ENCODE measurements at places on chromosomes 2 and 18. TPM values are rescaled to one million over a fixed set of nuclear protein-coding genes. Genes with fewer than 3 reads are reported as not detected.

GRCh38 chr2:127085317-127085681, 21.7 kb downstream of the BIN1 start:
- no peak for DNase-seq

The TTLL4 gene
- total RNA-seq: 104 TPM

GRCh38 chr18:30044496-30044895, 998.0 kb downstream of the DSC3 start:
- DNase-seq: no peak

- no peak for DNase-seq
These were observed 84.9 kb downstream of the CMPK2 start for GRCh38 chr2:6780765-6781274.

DNA sequence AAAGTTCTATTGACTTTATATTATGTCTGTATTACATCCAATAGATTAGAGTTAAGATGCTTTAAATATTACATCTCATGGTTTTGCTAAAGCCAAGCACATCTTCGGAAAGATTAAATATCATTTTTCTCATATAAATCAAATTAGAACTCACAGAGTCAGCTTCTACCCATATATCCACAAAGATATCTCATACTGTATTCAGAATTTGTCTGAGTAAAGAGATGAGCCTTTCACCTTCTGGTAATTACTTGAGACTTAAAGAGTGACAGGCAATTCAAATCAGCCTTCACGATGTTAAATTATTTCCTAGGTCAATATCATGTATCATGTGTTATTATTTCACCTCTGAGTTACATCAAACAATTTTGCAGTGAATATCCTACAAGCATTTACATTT, 13.0 kb downstream of the CCDC178 start:
- DNase-seq: no peak

DNA sequence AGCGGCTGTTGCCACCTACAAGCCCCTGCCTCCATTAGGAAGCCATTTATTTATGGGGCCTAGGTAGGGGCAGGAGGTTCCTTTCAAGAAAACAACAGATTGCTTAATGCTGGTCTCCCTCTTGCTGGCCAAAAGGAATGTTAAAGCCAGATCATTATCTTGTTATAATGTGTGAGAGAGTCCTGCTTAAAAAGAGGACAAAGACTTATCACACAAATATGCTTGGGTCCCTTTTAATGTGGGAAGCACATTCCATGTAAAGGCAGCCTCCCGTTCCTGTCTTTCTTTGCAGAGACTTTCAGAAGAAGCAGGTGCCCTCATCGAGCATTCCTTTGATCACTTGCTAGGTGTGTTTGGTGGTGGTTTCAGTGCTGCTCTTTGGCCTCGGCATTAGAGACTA, 76.4 kb downstream of the AGAP1 start:
- no peak for DNase-seq

GRCh38 chr18:13461936-13462335, 243.4 kb downstream of the LDLRAD4 start:
- peak; percentile 34 for DNase-seq

GRCh38 chr18:72830109-72830508, 37.7 kb downstream of the NETO1 start:
- peak; percentile 91 for DNase-seq

- peak; percentile 93 for DNase-seq
These were observed at the start of gene OTX1 for GRCh38 chr2:63050334-63051041. OTX1 (plus strand) TSS chr2:63050830; CDS start chr2:63052991, 2,161 bp downstream.

- no peak for DNase-seq
These were observed 385.8 kb upstream of the TRIB2 start for GRCh38 chr2:12330916-12331315.

DNA sequence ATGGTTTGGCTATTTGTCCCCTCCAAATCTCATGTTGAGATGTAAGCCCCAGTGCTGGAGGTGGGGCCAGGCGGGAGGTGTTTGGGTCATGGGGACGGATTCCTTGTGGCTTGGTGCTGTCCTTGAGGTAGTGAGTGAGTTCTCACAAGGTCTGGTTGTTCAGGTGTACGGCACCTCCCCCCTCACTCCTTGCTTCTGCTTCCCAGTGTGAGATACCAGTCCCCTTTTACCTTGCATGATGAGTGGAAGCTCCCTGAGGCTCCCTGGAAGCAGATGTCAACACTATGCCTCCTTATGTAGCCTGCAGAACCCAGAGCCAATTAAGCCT, 232.6 kb downstream of the LDLRAD4 start:
- DNase-seq: no peak

DNA sequence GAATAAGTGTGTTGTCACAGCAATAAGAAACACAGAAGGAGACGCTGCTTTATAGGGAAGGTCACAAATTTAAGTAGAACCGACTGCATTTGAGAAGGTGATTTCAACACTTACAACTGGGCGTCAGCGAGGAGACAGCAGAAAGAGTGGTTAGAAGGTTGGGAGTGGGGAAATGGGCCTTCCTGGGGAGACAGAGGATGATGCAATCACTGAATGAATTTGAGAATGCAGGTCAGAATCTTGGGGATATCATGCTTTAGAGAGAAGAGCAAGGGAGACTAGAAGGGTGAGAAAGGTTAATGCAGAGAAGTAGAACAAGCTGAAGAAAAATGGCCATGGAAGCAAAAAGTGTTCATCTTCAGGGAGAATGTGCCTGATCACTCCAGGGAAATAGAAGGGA, 616.1 kb upstream of the FAM98A start:
- no peak for DNase-seq

The LDLRAD4 gene
- total RNA-seq: 15.1 TPM

GRCh38 chr2:10497797-10498251, 49.7 kb upstream of the ODC1 start:
- DNase-seq: no peak

DNA sequence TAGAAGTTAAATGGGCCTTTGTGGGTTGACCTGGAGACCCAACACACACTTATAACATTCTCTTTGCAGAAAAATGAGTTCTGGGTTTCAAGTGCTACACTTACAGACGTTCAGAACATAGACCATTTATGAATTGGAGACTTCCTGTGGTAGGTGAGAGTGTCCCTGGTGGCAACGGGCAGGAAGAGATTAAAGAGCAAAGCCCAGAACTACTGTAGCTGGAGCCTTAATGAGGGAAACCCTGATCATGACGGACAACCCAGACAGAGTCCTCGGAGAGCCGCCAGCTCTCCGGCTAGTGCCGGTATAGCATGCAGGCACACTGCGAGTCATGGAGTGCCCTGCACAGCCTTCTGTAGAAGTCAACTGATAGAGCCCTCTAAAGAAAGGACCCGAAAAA, 44.5 kb upstream of the RMDN2 start:
- DNase-seq: no peak

- DNase-seq: no peak
These were observed 21.4 kb downstream of the MGAT5 start for GRCh38 chr2:134275058-134275862.

- peak; percentile 78 for DNase-seq
These were observed 61.0 kb downstream of the ZAP70 start for GRCh38 chr2:97774425-97774824.

DNA sequence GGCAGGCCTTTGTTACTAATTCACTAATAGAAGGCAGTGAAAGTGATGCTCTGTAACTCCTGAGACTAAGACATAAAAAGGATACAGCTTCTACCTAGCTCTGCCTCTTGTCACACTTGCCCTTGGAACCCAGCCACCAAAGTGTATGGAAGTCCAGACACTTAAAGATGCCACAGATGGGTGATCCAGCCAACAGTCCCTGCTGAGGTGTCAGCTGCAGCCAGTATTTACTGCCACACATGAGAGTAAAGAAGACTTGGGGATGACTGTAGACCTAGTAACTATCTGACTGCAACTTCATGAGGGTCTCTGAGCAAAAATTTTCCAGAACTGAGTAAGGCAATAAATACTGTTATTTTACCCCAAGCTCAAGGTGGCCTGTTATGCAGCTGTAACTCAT, 8.8 kb downstream of the IMMT start:
- no peak for DNase-seq

GRCh38 chr2:113755035-113755834, 1.2 kb downstream of the SLC35F5 start:
- no peak for DNase-seq

DNA sequence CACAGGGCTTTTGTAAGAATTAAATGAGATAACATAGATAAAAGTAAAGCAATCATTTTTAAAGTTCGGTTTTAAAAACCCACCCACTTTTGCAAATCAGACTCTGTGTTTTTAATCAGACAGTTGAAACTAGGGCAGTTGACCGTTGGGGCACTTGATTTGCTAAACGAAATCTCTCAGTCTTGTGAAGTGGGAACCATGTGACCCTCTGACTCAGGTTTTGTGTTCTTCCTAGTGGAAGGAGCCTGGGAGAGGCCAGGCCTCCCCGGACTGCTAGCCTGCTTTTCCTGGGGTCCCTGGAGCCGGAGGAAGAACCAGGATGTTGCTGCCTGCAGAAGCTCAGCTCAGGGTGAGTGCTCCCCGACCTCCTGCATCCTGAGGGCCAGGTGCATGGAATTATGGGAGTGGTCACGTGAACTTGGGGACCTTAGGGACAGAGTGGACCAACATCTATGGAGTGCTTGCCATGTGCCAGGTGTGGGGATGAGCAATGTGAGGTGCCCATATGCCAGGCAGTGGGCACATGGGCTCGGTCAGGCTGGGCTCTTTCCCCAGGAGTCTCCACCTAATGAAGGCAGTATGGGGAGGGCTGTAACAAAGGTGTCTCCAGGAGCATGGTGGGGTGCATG, 3.9 kb downstream of the C2orf72 start:
- no peak for DNase-seq

DNA sequence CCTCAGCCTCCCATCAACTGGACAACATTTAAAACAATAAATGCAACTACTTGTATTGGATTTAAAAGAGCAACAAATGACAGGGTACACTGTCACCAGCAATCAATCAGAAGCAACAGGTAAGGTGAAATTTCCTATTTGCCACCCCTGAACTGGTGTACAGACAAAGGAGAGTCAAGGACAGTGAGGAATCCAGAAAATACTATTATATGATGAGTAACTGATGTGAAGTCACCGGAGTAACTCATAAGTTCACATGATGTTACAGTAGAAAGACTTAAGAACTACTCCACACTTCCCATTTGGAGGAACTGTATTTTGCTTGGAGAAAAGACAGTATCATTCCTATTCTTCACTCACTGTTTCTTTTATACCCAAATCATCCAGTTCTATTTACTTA, 4.1 kb upstream of the STAT1 start:
- DNase-seq: no peak

The IL1B gene
- not detected for total RNA-seq

DNA sequence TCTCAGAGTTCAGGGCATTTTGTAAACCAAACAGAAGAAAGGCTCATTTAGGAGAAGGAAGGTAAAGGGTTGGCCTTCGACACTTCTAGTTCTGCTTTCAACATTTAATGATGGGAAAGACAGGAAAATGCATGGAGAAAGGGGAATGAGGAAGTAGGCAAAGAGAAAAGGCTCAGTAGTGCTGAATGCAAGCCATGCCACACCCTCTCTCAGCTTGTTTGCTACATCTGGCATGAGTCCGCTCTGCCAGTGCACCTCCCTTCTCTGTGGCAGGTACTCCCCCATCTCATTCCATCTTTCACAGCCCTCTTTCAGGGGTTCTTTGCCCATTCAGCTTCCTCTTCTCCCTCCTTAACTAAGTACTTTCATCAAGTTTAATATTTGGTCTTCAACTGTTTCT, 120.9 kb upstream of the ITGB6 start:
- DNase-seq: no peak

The UGT1A4 gene
- not detected for total RNA-seq

GRCh38 chr2:70477441-70477844, 76.2 kb downstream of the TGFA start:
- peak; percentile 91 for DNase-seq

DNA sequence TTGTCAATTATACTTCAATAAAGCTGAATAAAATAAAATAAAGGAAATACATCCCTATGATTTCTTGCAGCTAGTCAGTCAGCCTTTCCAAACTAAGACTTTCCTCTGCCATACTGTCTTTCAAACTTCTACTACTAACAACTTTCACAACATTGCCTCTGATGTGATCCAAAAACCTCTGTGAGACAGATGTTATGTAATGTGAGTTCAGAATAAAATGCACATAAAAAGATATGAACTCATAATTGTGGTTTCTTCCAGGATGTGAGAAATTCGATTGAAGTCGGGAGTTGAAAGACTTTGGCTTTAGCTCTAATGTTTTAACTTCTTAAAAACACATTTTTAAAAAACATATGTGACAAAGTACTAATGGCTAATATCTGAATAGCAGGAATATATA, 98.7 kb downstream of the PIGN start:
- no peak for DNase-seq

GRCh38 chr2:45637440-45637839, 14.0 kb upstream of the PRKCE start:
- no peak for DNase-seq

GRCh38 chr2:241482126-241482955, 26.0 kb downstream of the STK25 start:
- DNase-seq: no peak

GRCh38 chr2:46848447-46848846, 67.2 kb downstream of the MCFD2 start:
- DNase-seq: no peak

All from endodermal cell (in vitro differentiated cells).